GM23248 (cell line): ENCODE measurements at places on chromosomes 7 and 10. TPM values are rescaled to one million over a fixed set of nuclear protein-coding genes. Genes with fewer than 3 reads are reported as not detected.

TMEM270 gene
- not detected in 2 replicates for polyA plus RNA-seq

DNA sequence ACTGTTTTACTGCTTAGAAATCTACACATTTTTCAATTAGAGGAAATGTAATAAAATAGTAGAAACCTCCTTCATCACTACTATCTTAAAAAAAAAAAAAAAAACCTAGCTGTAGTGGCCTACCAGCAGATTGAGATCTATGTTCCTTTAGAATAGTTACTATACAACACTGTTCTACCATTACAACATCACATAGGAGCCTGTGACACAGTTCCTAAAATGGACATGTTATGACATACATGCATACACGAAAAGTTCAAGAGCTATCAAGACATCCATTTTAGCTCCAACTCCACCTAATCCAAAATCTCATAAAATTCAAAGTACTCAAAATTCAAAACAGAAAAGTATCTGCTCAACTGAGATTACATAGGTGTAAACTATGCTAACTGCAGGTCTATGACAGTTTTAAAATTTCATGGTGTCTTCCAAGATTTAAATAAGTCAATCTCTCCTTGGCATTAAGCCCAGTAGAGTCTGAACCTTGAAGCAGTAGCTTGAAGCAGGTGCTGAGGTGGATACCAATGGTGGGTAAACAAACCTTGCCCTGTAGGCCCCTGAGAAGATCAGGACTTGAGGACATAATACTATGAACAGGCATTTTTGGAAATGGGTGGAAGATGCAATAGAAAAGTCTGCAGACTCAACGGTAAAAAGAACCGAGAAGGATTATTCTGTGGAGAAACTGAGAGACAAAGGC, 17.0 kb downstream of the CACUL1 start:
- DNase-seq: no peak

DNA sequence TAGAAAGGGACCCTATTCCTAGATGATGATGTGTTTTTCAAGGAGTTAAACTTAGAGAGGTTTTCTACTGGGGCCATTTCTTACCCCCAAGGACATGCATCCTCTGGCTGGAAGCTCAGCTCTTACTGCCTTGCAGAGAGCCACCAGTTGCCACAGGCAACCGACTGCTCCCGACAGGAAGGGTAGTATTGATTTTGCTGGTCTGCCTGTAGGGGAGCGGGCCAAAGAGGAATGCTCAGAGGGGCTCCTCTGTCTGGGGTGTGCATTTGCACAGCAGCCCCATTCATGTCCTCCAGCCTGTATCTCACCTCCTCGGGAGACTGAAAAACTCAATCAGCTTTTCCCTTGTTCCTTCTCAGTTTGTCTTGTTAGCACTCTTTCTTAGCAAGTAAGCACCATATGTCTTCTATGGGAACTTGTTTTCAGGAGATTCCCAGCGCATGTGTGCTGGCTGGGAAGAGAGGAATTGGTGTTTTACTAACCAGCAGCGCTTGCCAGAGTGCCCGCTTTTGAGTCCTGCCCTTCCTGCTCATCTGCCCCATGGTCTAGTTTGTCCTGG, 739.0 kb upstream of the GALNT17 start:
- DNase-seq: peak; percentile 3

DNA sequence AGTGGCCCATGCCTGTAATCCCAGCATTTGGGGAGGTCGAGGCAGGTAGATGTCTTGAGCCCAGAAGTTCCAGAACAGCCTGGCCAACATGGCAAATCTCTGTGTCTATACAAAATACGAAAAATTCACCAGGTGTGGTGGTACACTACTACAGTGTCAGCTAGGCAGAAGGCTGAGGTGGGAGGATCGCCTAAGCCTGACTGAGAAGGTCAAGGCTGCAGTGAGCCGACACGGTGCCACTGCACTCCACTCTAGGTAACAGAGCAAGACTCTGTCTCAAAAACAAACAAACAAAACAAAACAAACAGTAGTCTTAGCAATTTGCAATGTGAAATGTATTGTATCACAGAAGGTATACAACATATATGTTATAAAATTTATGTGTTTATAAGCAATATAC, 348.0 kb downstream of the SEMA3D start:
- DNase-seq: no peak

- DNase-seq: no peak
These were observed 1.7 kb downstream of the PLEKHS1 start for GRCh38 chr10:113753020-113753692.
